ENCODE measurements at places on chromosomes 16 and 17. TPM values are rescaled to one million over a fixed set of nuclear protein-coding genes. Genes with fewer than 3 reads are reported as not detected.

HSD17B2 gene
- not detected for total RNA-seq

RHBDL3 gene
- total RNA-seq: not detected

SLFN12 gene
- 10.7 TPM for total RNA-seq

SEPTIN1 gene
- total RNA-seq: 199 TPM

ZFP90 gene
- total RNA-seq: 40.2 TPM

MYOCD gene
- total RNA-seq: not detected

CNP gene
- 66.6 TPM for total RNA-seq

GCGR gene
- total RNA-seq: not detected

KRT12 gene
- not detected for total RNA-seq

SDF2 gene
- 43.5 TPM for total RNA-seq

LRRC36 gene
- total RNA-seq: 0.63 TPM

ATAD5 gene
- 30.0 TPM for total RNA-seq

CHST6 gene
- total RNA-seq: not detected

TAC4 gene
- total RNA-seq: not detected

KRT15 gene
- not detected for total RNA-seq

GPR142 gene
- not detected for total RNA-seq

TEN1 gene
- 12.3 TPM for total RNA-seq

CDR2L gene
- 1.1 TPM for total RNA-seq

BRIP1 gene
- total RNA-seq: 15.8 TPM

CTRB2 gene
- total RNA-seq: not detected

GIT1 gene
- 51.3 TPM for total RNA-seq

ANKRD40CL gene
- total RNA-seq: not detected

CETP gene
- total RNA-seq: not detected

CCDC200 gene
- not detected for total RNA-seq

TNFRSF13B gene
- not detected for total RNA-seq

CCL16 gene
- total RNA-seq: not detected

KRTAP4-9 gene
- total RNA-seq: not detected

CCL1 gene
- total RNA-seq: 0.44 TPM

DPEP2 gene
- total RNA-seq: 3.9 TPM

CD300LF gene
- total RNA-seq: not detected

MAF gene
- 360 TPM for total RNA-seq

TMED6 gene
- 0.58 TPM for total RNA-seq

PYY gene
- total RNA-seq: not detected

FGF11 gene
- 1.0 TPM for total RNA-seq

NHLRC4 gene
- 0.45 TPM for total RNA-seq

GSDMA gene
- 0.87 TPM for total RNA-seq

Data from activated CD4-positive, alpha-beta memory T cell treated with anti-CD3 and anti-CD28 coated beads for 36 hours (primary cell).